ENCODE measurements at places on chromosomes 1 and 21. TPM values are rescaled to one million over a fixed set of nuclear protein-coding genes. Genes with fewer than 3 reads are reported as not detected.

Gene TSPEAR
- not detected for total RNA-seq

DNA sequence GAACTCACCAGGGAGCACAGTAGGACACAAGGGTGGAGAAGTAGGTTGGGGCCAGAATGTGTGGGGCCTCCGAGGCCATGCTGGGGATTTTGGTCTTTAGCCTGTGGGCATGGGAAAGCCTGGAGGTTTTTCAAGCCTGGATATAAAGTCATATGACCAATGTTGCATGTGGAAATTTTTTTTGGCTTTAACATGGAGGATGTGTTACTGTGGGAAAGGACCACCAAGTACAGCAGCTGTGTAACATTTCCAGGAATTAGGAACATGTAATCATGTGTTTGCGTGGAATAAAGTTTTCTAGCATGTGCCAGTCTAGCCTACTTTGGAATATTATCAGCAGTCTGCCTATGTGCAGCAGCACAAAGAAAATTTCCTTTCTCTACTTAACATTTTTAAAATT, 78.5 kb downstream of the TNFSF18 start:
- DNase-seq, result no peak

GRCh38 chr1:183226361-183226760, 40.3 kb downstream of the LAMC2 start:
- DNase-seq, result no peak

DNA sequence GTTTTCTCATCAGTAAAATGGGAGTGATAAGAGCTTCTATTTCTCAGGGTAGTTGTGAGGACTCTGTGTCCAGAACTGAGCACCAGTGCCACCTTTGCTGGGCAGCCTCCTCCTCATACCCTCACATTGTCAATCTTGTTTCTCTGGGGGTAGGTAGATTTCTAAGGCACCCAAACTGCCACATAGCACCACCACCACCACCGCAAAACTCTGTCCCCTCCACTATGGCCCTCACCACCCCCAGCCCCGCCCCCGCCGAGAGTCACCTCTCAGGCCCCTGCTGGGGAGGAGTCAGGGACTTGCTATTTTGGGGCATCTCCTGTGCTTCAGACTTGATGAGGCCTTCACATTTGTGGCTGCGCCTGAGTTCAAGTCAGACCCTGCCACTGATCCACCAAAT, 549.2 kb downstream of the PTPRU start:
- no peak for DNase-seq

Gene OR2G6
- total RNA-seq, result not detected

GRCh38 chr21:45470773-45471524, 66.0 kb downstream of the COL18A1 start:
- DNase-seq, result no peak

Gene CD53
- 13.1 TPM for total RNA-seq

Data from occipital lobe (tissue), 3 donors.